OCI-M1 (cell line): ENCODE measurements at places on chromosomes 4 and X.

GRCh38 chr4:151808120-151808529, 47.3 kb upstream of the GATB start:
- DNase-seq, result no peak

- no peak for DNase-seq
Observed at GRCh38 chrX:136582624-136583023, 50.6 kb downstream of the VGLL1 start.

GRCh38 chr4:6198278-6198677, 2.1 kb downstream of the JAKMIP1 start:
- DNase-seq, result no peak

- no peak for DNase-seq
Observed at GRCh38 chr4:76989391-76990061, 40.0 kb downstream of the SEPTIN11 start.

DNA sequence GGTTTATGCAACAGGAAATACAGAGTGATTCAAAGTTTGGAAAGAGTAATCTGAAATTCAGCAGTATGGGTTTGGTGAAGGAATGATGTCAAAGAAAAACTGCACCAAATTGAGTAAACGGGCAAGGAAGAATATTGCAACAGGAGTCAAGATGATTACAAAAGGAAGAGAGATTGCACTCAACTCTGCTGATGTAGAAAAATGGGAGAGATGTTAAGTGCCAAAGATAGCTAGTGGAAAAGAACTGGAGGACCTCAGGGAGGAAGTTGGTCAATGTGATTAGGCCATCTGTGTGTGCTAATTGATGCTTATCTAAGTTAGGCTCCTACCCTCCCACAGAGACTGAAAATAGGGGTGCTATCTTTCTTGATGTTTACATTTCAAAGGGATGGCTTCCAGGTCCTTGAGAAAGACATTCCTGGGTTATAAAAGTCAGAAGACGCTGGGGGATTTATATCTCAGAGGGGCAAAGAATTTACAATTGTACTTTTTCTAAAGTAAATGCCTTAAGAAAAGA, 167.4 kb upstream of the FAM47A start:
- DNase-seq, result no peak

- no peak for DNase-seq
Observed at GRCh38 chr4:16265820-16266219, 39.5 kb upstream of the TAPT1 start.

DNA sequence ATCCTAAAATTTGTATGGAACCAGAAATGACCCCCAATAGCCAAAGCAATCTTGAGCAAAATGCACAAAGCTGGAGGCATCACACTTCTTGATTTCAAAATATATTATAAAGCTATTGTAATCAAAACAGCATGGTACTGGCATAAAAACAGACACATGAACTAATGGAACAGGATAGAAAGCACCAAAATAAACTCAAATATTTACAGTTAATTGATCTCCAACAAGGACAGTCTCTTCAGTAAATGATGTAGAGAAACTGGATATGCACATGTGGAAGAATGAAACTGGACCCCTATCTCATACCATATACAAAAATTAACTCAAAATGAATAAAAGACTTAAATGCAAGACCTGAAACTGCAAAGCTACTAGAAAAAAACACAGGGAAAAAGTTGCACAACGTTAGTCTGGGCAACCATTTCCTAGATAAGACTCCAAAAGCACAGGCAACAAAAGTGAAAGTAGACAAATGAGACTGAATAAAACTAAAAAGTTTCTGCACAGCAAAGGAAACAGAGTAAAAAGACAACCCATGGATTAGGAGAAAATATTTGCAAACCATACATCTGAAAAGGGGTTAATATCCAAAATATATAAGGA, 64.9 kb downstream of the CD99L2 start:
- DNase-seq, result peak; percentile 69

DNA sequence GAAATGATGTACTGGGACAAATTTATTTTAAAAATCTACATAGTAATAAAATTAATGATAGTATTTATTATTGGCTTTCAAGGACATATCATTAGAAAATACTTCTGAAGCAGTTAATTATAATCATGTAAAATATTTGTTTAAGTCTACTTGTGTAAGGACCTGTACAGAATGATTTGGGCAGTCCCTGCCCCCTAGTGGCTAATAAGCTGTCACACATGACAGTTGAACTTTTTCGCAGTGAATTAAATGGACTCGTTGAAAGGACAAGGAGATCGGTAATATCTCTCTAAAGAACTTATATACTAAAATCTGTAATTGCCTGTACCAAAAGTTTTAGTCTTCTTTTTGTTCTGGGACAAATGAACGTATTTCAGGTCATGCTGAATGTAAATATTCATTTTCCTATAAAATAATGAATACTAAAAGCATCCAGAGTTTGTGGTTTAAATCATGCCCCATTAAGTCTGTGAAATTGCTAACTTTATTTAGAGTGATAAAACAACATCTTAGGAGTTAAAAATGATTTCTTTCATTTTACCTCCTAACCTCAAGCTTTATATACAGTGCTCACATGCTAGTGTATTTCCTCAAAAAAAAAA, 13.6 kb downstream of the EXOC1 start:
- peak; percentile 82 for DNase-seq

- no peak for DNase-seq
Observed at GRCh38 chr4:160371446-160371845, 1268.6 kb downstream of the RAPGEF2 start.

GRCh38 chr4:2411786-2412510, 6.5 kb downstream of the ZFYVE28 start:
- no peak for DNase-seq

- no peak for DNase-seq
Observed at GRCh38 chr4:52751487-52751911, 274 bp upstream of the ERVMER34-1 start.

- DNase-seq, result no peak
Observed at GRCh38 chrX:140764401-140764919, 54.9 kb downstream of the LINC00632 start.

DNA sequence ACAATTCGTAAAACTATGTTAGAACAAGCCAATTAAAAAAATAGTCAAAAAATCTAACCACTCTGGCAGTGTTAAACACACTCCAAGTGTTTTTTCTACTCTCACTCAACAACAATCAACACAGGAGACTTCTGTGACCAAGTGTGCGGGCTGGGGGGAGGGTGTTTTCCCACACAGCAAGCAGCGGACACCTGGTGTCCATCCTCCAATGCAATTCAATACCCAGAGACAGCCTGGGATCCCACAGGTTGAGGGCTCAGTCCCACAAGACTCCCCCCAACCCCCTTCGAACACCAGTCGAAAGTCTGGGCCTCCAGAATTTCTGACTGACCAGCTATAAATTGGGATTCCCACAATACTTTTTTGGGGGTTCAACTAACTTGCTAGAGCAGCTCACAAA, 8.3 kb upstream of the PIM2 start:
- DNase-seq, result no peak

DNA sequence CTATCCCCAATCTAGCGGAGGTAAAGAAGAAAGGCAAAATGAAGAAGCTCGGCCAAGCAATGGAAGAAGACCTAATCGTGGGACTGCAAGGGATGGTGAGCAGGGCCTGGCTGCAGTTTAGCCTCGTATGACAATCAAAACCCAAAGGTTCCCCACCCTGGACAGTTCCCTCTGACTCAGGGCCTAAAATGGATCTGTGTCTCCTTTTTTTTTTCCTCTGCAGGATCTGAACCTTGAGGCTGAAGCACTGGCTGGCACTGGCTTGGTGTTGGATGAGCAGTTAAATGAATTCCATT, 986 bp downstream of the HDAC6 start:
- peak; percentile 27 for DNase-seq

DNA sequence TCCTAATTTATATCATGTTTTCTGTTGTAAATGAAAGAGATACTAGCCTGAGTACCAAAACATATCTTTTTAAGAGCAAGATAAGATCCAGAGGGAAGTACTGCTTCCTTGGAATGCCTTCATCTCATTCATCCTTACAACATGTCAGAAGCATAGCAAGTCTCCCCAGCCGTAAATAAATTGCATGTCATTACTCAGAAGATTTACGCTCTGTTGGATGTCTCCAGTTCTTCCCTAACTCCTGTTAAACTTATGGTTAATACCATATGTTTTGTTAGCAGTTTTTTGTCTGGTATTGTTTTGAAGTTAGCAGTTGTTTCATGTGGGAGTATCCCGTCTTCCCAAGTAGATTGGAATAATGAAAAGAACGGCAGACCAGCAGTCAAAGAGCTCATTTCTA, 7.5 kb upstream of the GPC3 start:
- no peak for DNase-seq

GRCh38 chrX:154096140-154097002, 1.1 kb downstream of the MECP2 start:
- peak; percentile 60 for DNase-seq

GRCh38 chrX:136779346-136779781, 1.4 kb downstream of the ARHGEF6 start:
- peak; percentile 86 for DNase-seq

GRCh38 chr4:42643685-42644084, 13.2 kb downstream of the ATP8A1 start:
- peak; percentile 62 for DNase-seq

GRCh38 chr4:17717301-17717700, 64.1 kb downstream of the FAM184B start:
- no peak for DNase-seq

- no peak for DNase-seq
Observed at GRCh38 chrX:11426712-11427452, 133.7 kb downstream of the AMELX start.

- no peak for DNase-seq
Observed at GRCh38 chr4:125546272-125546671, 231.5 kb downstream of the FAT4 start.

DNA sequence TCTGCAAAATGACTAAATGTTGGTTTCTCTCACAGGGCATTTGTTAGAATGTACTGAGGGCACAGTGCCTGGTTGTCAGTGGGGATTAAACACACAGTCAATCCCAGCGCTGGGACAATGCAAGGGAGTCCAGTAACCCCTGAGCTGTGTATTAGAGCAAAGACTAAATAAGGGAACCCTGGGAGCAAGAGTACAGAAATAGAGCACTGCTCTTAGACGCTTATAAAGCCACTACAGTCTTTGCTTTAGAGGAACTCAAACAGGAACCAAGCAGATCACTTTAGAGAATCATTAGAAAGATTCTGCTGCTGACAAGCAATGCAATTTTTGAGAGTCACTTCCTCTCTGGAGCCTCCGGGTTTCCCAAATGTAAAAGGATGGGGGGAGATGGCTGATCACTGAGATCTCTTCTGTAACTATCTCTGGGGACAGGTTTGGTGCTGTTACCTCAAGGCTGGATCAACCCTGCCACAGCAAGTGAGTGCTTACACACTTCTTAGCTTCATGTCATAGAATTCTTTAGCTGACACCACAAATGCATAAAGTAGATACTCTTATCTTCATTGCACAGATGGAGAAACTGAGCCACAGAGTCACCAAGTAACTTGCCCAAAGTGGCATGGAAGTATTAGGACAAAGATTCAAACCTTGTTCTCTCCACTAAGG, 137.8 kb upstream of the CPEB2 start:
- peak; percentile 62 for DNase-seq

DNA sequence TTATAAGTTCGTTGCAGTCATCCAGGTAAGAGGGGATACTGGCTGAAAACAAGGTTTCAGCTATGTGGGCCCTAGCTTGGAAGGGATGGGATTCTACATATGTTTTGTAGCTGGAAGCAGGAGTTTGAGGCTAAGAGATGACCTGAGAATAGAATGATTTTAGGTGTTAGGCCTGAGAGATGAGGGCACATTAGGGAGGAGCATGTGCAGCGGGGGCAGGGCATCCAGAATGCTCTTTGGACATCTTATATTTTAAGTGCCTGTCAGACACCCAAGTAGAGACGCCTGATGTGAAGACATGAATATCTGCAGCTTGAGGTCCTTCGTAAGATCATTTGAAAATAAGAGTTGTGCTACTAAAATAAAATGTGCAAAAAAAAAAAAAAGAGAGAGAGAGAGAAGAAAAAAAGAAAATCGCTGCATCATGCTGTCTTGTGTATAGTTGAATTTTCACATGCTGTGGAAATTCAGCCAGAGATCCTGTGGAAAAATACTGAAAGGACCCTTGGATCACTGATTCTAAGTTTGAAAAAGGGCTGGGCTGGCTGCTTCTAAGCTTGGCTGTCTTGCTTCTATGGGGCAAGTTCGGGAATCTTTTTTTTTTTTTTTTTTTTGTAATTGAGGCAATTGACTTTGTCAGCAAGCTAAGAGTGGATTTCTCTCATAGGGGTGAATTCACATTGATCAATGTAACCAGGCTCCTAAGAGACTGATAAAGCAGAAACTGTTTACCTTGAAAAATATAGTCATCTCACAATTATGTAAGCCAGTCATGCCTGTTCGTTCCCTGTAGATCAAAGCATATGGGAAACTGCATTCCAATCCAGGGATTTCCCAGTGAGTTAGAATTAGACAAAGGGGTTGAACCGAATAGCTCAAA, 341.0 kb upstream of the GATB start:
- no peak for DNase-seq

DNA sequence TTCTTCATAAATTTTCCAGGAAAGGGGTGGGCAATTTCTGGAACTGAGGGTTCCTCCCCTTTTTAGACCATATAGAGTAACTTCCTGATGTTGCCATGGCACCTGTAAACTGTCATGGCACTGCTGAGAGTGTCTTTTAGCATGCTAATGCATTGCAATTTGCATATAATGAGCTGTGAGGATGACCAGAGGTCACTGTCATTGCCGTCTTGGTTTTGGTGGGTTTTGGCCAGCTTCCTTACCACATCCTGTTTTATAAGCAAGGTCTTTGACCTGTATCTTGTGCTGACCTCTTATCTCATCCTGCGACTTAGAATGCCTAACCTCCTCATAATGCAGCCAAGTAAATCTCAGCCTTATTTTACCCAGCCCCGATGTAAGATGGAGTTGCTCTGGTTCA, 577.8 kb downstream of the NLGN4X start:
- peak; percentile 47 for DNase-seq

- DNase-seq, result peak; percentile 64
Observed at GRCh38 chrX:40952855-40953254, 132.4 kb upstream of the USP9X start.

DNA sequence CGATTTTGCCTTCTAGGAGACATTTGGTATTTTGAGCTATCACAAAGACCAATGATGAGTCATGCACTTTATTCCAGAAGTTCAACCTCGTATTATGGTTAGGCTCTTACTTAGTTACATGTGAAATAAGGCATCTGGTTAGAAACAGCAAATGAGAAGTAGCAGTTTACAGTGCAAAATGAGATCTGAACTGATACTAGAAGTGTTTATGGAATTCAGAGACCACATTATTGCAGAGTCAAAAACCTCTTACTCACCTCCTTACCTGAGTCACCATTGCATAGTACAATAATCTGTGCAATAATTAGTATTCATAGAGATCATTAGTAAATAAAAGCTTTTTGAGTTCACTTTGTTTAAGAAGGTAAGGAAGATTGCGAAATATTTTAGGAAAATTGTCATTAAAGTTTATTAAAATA, 38.7 kb downstream of the SEC24B start:
- DNase-seq, result peak; percentile 37

DNA sequence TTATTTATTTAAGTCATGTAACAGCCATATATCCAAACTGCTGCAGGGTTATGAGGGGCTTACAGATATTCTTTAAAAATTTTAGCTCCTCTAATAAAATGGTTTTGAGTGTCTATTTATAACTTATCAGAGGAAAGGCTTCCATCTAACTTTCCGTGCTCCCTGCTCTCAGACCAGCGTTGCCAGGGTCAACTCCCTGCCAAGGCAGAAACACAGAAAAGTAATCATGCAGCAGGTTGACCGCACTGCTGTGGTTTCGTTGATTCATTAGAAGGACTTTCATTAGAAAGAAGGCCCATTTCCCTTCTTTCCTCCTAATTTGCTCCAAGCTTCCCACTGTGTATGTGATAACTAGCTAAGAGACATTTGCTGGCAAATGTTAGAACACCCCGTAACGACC, 33.9 kb downstream of the BCLAF3 start:
- DNase-seq, result no peak
